ENCODE measurements at places on chromosomes 2 and 18.

DNA sequence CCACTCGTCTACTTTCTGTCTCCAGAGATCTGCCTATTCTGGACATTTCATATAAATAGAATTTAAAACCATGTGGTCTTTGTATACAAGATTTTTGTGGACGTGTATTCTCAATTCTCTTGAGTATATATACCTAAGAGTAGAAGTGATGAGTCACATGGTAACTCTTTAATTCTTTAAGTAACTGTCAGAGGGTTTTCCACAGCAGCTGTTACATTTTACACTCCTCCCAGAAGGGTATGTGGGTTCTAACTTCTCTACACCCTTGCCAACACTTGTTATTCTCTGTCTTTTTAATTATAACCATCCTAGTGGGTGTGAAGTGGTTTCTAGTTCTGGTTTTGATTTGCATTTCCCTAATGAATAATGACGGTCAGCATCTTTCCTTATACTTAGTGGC is 70.9 kb downstream of the MAP3K20 start:
- no peak for DNase-seq

DNA sequence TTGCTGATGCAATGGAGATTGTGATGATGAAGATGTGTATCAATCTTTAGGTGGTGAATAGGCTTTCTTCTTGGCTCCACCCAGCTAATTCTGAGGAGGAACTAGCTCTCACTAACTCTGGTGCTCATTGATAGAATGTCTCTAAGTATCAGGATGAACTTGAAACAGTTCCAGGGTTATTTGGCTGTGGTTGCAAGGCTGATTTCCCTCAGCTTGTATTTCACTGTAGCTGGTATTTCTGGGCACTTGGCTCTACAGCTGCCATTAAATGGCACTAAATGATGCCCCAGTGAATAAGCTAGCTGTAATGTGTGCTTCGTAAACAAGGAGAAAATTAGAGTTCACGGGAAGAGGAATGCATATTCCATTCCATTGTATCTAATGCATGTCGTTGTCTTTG is 241.2 kb downstream of the RPIA start:
- no peak for DNase-seq

GRCh38 chr2:9124231-9124741 is 82.3 kb upstream of the ASAP2 start:
- DNase-seq: no peak

- DNase-seq: no peak
These were observed 329.7 kb downstream of the PDE11A start for GRCh38 chr2:177742851-177743250.

DNA sequence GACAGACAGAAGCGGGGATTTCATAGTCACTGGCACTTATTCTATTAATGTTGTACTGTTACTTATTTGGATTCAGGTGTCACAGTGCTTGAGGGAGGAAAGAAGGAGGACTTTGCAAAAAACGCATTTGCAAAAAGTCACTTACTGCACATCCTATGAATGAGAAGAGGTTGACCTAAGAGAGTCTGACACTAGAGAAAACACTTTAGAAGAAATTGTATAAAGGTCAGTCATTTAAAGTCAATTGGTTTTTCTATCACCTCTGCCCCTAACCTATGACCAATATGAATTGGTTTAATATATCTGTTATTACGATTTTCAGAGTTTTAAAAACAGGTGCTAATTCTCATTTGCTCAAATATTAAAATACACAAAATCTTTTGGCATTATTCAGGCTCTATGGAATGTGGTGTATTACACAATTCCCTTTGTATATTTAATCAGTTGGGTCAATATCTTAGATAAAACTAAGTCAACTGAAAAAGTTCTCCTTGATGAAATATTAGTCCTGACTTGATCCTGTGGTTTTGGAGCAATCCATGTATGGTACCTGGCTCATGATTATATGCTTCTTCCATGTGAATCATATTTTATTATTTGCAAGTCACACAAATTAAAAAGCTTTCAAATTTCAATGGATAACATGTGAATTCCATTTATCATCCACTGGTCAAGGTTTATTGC is 157.4 kb downstream of the CDH2 start:
- DNase-seq: no peak

DNA sequence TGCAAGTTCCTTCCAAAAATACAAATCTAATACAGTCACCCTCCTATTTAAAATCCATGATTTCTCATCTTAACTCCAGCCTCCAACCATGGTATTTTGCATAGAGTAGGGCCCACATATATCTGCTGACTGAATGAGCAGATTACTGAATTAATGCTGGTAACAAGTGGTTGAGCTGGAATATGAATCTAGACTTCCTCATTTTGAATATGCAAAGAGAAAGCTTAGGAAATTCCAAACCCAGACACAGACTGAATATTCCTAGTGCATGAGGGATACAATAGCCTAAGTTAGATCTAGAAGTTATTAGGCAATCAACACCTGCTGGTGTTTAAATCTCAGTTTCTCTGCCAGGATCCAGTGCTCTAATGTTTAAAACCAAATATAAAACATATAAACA is 215.1 kb upstream of the CYP26B1 start:
- DNase-seq: no peak

DNA sequence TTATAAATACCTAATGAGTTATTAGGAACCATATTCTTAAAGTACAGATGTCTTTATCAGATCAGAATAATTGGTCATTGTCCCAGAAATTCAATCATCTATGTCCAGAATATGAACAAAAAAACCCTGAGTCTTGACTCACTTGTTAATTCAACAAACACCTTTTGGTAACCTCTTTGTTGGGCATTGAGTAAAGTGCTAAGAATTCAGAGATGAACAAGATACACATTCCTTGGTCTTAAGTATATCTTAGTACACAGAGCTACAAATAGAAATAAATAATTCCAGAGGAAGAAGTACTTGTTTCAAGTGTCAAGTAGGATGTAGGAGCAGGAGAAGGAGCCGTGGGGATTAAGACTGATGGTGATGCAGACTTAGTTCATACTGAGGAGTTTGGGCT is 798.1 kb downstream of the CPS1 start:
- no peak for DNase-seq

Data from globus pallidus (tissue), 1 donor.